ENCODE measurements at places on chromosomes 7 and 10. TPM values are rescaled to one million over a fixed set of nuclear protein-coding genes. Genes with fewer than 3 reads are reported as not detected.

The ABCA13 gene
- not detected for total RNA-seq

The GIMAP2 gene
- total RNA-seq = 3.8 TPM

The FAM25C gene
- total RNA-seq = not detected

The PAOX gene
- total RNA-seq = 2.4 TPM

The NCF1 gene
- 1.2 TPM for total RNA-seq

The AKR1C3 gene
- total RNA-seq = 48.9 TPM

The MEOX2 gene
- total RNA-seq = 4.5 TPM

The CPA5 gene
- not detected for total RNA-seq

The SLC26A4 gene
- total RNA-seq = 0.30 TPM

The LIPN gene
- total RNA-seq = not detected

The RNF32 gene
- 0.79 TPM for total RNA-seq

The TMEM26 gene
- 0.11 TPM for total RNA-seq

DNA sequence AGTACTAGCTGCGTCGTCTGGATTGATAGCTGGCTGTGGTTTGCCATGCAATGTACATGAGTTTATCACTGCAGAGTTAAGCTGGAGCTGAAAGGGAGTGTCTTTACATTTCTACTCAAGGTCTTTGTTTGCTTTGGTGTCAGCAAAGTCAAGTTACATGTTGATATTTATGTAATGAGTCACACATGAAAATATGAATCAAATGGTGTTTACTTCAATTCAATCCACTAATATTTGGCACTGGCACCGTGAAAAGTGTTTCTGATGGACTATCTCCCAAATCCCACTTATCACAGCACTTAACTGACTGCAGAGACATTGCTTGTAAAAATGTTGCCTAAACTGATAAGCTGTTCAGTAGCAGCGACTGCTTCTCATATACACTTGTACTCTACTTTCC, 395.9 kb downstream of the TFEC start:
- H3K4me3 ChIP-seq = no peak overlapping the region
- DNase-seq = no peak
- H3K27ac ChIP-seq = no peak overlapping the region
- H3K27me3 ChIP-seq = no peaks in the 10 kb centered on the region
- H3K36me3 ChIP-seq = no peaks in the 10 kb centered on the region

DNA sequence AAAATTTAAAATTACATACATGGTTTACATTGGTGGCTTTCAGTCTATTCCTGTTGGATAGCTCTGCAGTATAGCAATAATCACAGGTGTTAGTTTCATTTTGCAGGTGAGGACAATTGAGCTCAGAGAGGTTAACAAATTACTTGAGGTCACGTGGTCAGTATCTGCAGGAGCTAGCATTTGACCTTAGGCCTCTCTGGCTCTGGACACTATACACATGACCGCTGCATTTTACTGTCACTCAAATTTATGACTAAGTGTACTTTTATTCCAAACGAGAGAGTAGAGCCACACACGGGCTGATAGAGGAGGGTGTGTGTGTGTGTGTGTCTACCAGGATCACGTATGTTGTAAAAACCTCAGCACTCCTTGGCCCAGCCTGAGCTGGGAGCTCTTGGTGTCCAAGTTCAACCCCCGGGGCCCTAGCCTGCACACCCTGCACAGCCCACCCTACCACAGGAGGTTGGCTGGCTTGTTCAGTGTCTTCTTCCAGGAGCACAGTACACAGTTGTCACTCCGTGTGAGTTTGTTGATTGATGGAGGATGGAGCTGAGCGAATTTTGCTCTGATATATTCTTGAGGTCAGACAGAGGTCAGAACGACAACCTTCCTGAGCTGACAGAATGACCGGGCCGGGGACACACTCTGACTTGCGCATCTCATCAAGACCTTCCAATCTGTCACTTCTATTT, 272.7 kb downstream of the GFRA1 start:
- DNase-seq = no peak
- no peak overlapping the region for H3K4me3 ChIP-seq
- no peaks in the 10 kb centered on the region for H3K36me3 ChIP-seq

DNA sequence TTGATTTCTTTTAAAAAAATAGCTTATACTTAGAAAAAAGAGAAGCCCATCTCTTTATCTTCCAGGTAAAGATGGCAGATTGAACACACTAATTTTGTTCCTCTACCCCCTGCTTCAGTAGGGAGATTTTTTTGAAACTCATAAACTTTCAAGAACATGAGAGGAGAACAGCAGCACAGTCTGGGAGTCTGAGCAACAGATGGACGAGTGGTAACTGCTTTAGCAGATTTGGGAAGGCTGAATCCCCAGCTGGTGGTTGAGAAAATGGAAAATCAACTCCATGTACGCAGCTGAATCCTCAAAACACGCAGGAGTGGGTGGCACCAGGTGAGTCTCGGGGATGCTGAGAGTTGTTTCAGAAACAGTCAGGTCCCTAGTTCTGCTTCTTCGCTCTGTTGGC, 114.6 kb upstream of the CTBP2 start:
- H3K27me3 ChIP-seq = no peaks in the 10 kb centered on the region
- no peaks in the 10 kb centered on the region for H3K36me3 ChIP-seq
- H3K4me3 ChIP-seq = no peak overlapping the region
- no peak for DNase-seq

GRCh38 chr10:102868911-102869257, 386 bp upstream of the AS3MT start:
- H3K36me3 ChIP-seq = no peaks in the 10 kb centered on the region
- peaks cover 17% of the 10 kb centered on the region for H3K4me1 ChIP-seq

DNA sequence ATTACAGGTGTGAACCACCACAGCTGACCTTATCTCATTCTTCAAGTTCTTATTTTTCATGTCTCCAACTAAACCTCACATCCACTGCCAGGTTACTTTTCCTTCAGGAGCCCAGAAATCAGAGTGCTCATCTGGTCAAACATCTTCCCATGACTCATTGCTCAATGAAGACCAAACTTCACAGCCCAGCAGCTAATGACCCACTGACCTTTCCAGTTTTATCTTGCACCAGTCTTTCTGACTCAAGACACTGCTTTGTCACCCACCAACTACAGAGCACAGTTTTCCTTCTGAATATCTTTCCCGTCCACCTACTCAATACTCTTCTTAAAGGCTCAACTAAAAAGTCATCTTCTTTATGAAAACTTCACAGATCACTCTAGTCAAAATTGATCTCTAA, 245.1 kb downstream of the CHCHD3 start:
- H3K36me3 ChIP-seq = no peaks in the 10 kb centered on the region
- no peak overlapping the region for H3K27ac ChIP-seq
- DNase-seq = no peak
- H3K27me3 ChIP-seq = no peaks in the 10 kb centered on the region
- H3K4me1 ChIP-seq = no peaks in the 10 kb centered on the region

DNA sequence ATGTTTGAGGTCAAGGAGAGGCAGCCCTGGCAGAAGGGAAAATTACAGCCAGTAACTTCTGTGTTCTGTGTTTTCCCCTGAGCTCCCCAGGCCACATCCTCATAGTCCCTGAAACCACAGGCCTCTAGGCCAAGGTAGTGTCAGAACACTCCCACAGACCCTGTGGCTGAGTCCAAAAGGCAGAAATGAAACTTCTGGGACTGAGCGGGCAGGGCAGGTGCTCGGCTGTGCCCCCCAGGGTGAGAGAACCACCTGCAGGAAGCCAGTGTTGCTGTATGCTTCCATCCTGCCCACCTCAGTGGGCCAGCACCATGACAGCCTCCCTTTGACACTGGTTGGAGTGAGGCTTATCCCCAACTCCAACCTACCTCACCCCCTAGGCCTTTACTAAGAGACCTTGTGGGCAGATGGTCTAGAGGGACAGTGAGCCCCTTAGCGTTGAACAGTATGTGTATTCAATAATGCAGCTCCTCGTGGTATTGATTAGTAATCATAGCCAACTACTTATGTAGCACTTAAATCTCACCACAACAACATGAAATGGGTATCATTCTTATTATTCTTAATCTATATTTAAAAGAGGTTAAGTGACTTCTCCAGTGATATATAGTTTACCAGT, 30.3 kb downstream of the PIK3CG start:
- no peaks in the 10 kb centered on the region for H3K27me3 ChIP-seq
- no peaks in the 10 kb centered on the region for H3K36me3 ChIP-seq
- no peak for DNase-seq
- H3K27ac ChIP-seq = no peak overlapping the region
- H3K4me3 ChIP-seq = no peak overlapping the region
- no peaks in the 10 kb centered on the region for H3K4me1 ChIP-seq

DNA sequence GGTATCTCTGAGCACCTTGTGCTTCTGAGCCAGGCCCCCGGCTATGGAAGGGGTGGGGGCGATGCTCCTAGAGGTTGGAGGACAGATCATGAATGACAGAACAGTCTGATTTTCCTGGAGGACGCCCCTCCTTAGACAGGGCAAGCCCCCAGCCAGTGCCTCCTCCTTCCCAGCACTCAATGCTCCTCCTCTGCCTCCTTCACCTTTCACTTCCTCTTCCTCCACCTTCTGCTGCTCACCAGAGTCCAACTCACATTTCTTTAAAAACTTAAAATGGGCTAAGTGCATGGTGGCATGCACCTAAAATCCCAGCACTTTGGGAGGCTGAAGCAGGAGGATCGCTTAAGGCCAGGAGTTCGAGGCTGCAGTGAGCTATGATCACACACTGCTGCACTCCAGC, 71.1 kb upstream of the CUX1 start:
- no peak for DNase-seq
- H3K36me3 ChIP-seq = no peaks in the 10 kb centered on the region
- H3K27me3 ChIP-seq = no peaks in the 10 kb centered on the region
- H3K4me1 ChIP-seq = peaks cover 12% of the 10 kb centered on the region
- H3K4me3 ChIP-seq = no peak overlapping the region
- H3K27ac ChIP-seq = no peak overlapping the region

GRCh38 chr7:82998436-82998835, 164.2 kb downstream of the PCLO start:
- no peak for DNase-seq
- no peak overlapping the region for H3K27ac ChIP-seq
- no peaks in the 10 kb centered on the region for H3K4me1 ChIP-seq
- no peaks in the 10 kb centered on the region for H3K36me3 ChIP-seq
- H3K4me3 ChIP-seq = no peak overlapping the region

- H3K4me3 ChIP-seq = no peak overlapping the region
- H3K27me3 ChIP-seq = no peaks in the 10 kb centered on the region
- no peak for DNase-seq
- no peak overlapping the region for H3K27ac ChIP-seq
- H3K36me3 ChIP-seq = no peaks in the 10 kb centered on the region
These were observed 80.8 kb downstream of the HIBADH start for GRCh38 chr7:27581906-27582305.

- DNase-seq = no peak
- no peaks in the 10 kb centered on the region for H3K27me3 ChIP-seq
- peaks cover 37% of the 10 kb centered on the region for H3K4me1 ChIP-seq
- no peak overlapping the region for H3K27ac ChIP-seq
These were observed 92.6 kb downstream of the DIP2C start for GRCh38 chr10:596725-597345.

DNA sequence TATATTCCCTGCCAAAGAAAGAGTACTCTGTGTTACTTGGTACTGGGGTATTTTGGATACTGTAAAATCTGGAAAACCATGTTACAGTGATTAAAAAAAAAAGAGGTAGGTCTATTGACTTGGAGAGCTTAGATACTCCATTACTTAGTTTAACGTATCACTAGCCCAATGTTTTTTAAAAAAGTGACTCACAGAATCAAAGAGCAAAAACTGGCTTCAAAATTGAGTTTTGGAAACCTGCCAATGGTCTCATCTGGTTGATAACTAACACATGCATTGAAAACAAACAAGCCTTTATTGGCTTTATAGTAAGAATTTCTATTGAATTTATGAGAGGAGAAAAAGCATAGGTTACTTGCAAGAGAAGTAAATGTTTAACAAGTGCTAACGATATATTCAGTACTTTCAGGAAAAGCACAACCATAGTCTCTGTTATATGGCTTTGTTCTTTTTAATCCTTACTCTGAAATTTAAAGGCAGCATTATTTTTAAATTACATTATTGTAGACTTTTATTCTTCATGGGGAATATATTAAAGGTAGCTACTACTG, 563.3 kb upstream of the SORCS1 start:
- no peak overlapping the region for H3K27ac ChIP-seq
- H3K4me1 ChIP-seq = no peaks in the 10 kb centered on the region
- H3K27me3 ChIP-seq = no peaks in the 10 kb centered on the region
- no peaks in the 10 kb centered on the region for H3K36me3 ChIP-seq

DNA sequence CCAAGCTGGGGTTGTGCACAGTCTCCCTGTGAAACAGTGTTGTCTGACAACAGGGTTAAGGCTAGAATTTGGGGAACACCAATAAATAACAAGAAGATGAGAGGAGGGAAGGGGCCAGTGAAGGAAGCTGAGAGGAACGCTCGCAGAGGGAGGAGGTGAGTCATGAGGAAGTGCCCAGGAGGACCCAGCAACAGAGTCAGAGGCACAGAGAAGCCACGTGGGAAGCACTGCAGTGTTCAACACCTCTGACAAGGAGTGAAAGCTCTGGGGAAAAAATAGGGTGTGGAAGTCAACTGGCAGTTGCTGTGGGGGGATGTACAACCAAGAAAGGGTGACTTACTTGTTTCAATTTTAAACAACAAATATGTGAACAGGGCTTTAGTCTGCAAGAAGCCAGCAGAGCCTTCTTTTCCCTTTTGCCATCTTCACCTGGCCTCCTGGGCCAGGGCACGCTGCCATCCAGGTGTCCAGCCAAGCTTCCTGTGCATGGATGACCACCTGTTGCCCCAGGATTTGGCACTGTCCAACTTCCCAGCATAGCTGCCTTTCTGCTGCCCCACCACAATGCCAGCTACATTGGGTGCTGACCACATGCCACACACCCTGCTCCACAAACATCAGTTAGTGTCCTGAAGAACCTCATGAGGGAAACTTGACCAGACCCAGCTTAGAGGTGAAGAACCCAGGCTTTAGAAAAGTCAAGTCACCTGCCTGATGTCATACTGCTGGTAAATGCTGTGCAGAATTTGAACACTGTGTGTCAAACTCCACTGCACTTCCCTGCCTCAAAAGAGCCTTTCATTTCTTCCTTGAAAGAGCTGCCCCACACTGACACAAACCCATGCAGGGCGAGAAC, 69.6 kb downstream of the ATXN7L1 start:
- no peak overlapping the region for H3K4me3 ChIP-seq
- no peak for DNase-seq
- H3K27me3 ChIP-seq = no peaks in the 10 kb centered on the region
- H3K27ac ChIP-seq = no peak overlapping the region

- no peaks in the 10 kb centered on the region for H3K27me3 ChIP-seq
- H3K4me1 ChIP-seq = no peaks in the 10 kb centered on the region
- no peak overlapping the region for H3K27ac ChIP-seq
- no peak for DNase-seq
These were observed 50.9 kb downstream of the ADCY1 start for GRCh38 chr7:45625067-45625466.

- no peaks in the 10 kb centered on the region for H3K27me3 ChIP-seq
- no peak overlapping the region for H3K4me3 ChIP-seq
- H3K36me3 ChIP-seq = no peaks in the 10 kb centered on the region
- no peaks in the 10 kb centered on the region for H3K4me1 ChIP-seq
- DNase-seq = no peak
- H3K27ac ChIP-seq = peak overlapping the region; percentile 51
These were observed 94.4 kb upstream of the KIAA1217 start for GRCh38 chr10:24114556-24114955.

GRCh38 chr10:131579251-131580071, 267.9 kb upstream of the TCERG1L start:
- no peaks in the 10 kb centered on the region for H3K27me3 ChIP-seq
- no peak overlapping the region for H3K27ac ChIP-seq
- peak; percentile 50 for DNase-seq
- no peak overlapping the region for H3K4me3 ChIP-seq

- H3K4me3 ChIP-seq = no peak overlapping the region
- DNase-seq = peak; percentile 66
- no peaks in the 10 kb centered on the region for H3K4me1 ChIP-seq
These were observed 121.6 kb downstream of the CREB5 start for GRCh38 chr7:28533731-28534531.

- H3K36me3 ChIP-seq = no peaks in the 10 kb centered on the region
- no peak for DNase-seq
These were observed 534.8 kb upstream of the MGMT start for GRCh38 chr10:128932071-128932820.
